Activated CD4-positive, alpha-beta T cell treated with anti-CD3 and anti-CD28 coated beads, Interleukin-2, amount 50 U/mL, for 16 hours (primary cell): ENCODE measurements at places on chromosomes 5 and 9.
A peak's percentile ranks its signal among the peaks of the same experiment; 100 is the strongest.

DNA sequence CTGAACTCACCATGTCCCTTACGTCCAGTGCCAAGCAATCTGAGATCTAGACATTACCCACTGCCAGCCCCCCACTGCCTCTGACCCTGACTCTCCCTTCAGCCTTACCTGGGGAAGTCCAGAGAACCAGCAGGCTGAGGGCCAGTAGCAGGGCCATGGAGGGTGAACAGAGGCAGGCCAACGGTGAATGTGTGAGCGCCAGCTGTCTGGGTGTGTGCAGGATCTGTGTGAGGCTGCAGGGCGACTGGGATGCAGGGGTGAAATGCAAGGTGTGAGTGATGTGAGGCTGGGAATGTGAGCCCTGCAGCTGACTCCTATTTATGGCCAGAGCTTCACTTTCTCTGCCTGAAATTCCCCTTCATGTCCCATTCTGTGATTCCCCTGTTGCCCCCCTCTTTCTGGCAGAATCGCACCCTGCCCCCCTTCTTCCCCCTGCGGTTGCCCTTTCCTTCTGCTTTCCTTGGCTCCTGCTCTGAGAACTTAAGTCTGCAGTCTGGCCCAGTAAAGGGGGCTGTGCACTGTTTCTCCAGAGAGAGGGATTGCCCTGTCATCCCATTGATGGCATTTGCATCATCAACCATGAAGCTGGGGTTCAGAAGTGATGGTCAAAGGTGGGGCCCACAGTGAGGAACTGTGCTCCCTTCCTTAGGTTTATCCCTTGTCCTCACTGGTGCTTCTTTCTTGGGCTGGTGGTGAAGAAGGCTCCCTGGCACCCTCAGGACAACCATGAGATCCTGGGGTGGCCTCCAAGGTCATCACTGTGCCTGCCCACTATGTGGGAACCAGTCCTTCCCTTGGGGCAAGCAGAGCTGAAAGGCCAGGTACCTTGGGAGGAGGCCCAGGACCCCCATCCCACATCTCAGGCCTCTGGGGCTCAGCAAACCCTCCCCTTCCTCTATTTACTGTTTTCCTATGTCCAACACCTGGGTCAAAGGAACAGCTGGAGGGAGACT lies at the start of gene CCL19:
CCL19 (minus strand) TSS at position 294 of the 953 bp plus-strand sequence; CDS start at position 157, 137 bp downstream.
- no peak for DNase-seq

GRCh38 chr5:54867310-54867944 lies 118.0 kb downstream of the ESM1 start:
- DNase-seq = peak; percentile 57

GRCh38 chr5:145920542-145921210 lies 15.7 kb upstream of the SH3RF2 start:
- no peak for DNase-seq

GRCh38 chr5:73215891-73216610 lies 43.1 kb downstream of the TMEM174 start:
- peak; percentile 57 for DNase-seq

- DNase-seq = no peak
Observed at GRCh38 chr9:121218357-121219027, 16.8 kb upstream of the RAB14 start.

DNA sequence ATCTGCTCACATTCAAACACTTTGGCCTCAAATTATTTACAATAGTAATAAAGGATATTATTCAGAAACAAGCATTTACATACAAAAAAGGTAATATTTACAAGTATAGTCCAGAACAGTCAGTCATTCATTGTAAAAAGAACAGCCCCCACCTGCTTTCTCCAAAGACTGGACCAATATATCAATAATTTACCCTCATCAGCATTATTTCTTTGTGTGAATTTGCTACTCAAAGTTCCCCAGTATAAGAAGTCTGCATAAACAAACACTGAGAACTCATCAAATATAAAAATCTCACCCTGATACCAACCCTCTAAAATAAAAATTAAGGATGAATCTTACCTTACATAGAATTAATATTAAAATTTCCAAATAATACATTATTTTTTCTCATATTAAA lies 267.8 kb upstream of the POU5F2 start:
- no peak for DNase-seq

- DNase-seq = no peak
Observed at GRCh38 chr9:15743512-15743911, 190.7 kb downstream of the CCDC171 start.

DNA sequence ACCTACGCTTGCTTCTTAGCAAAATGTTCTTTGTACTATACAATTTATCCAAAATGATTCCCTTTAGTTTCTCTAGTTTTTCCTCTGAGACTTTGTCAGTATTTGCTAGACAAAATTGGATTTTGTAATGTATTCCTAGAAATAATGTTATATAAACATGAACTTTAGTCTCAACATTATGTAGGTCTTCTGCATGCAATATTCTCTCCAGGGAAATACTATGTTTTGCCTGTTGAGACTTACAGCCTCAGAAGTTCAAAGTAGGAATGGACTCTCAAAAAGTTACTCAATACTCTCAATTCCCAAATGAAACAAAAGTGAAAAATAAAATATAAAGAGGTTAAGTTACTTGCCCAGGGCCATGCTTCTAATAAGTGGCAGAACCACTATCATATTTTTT lies 24.8 kb upstream of the SMC2 start:
- no peak for DNase-seq

DNA sequence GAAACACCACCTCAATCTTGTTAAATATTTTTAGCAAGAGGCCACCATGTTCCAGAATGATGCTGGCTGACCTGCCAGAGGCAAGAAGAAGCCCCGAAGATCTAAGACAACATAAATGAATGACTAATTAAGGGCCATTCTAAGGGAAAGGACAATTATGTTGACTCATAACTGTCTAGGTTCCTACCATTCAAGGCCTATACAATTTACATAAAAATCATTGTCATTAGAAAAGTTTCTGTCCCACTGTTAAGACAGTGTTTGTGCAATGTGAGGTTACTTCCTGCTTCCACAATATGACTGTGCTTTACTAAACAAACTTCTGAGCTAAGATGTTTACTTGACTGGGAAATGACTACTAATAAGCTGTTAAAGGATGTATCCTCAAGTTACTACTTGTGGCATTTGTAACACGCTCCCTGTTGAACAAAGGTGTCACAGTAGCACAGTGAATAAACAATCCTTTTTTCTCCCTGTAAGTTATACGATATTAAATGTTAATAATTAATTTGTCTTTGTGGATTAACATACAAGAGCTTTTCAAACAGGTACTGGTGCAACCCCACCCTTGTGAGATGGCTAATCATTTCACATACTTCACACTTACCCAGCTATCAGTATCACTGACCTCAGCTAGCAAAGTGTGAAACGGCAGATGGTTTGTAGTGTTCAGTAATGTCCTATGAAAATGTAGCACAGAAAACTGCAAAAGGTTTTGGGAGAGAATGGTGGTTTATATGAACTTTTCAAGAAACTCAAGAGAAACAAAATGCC lies 195.8 kb downstream of the EFNA5 start:
- DNase-seq = peak; percentile 30

DNA sequence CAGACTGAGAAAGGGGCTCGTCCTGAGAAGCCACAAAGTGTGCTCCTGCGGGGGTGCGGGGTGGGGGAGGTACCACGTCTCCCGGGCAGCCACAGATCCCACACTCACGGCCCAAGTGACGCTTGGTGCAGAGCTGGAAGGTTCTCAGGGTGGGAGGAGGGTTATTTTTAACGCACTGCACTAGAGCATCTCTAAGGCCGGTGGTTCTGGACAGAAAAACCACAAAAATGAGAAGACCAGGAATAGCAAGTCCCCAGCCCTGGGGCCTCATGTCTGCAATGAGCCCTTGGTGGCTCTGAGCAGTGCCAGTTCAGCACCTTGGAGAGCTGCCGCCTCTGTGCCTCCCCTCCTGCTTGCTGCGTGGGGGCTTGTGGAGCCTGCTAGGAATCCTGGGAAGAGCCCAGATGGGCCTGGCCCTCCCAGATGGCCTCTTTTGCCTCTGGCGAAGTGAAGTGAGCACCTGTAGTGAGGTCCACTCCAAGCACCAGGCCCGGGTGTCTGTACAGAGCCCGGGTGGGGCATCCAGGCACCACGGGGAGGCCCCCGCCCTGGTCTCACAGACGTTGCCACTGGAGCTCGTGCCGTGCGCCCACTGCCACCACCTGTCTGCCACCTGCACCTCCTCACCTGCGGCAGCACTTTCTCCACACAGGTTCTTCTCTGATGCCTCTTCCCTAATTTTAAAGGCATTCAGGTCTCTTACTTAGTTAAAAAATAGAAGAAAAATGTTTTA lies 48.9 kb upstream of the CACNA1B start:
- DNase-seq = no peak

DNA sequence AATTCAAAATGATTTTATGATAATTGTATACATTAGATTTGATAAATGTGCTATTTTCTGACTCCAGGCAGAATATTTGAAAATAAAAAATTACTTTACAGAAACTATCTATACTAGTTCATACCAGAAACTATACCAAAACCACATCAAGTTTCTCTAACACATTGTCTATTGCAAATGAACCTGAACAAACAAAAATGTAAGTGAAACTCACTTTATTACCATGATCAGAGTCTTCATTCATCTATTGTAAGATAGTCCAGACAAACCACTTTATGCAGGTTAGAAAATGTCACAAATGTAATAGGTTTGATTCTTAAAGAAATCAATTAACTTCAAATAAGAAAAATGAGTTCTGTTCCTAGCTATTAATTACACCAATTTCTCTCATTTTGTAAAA lies 99.4 kb downstream of the OXCT1 start:
- DNase-seq = no peak

DNA sequence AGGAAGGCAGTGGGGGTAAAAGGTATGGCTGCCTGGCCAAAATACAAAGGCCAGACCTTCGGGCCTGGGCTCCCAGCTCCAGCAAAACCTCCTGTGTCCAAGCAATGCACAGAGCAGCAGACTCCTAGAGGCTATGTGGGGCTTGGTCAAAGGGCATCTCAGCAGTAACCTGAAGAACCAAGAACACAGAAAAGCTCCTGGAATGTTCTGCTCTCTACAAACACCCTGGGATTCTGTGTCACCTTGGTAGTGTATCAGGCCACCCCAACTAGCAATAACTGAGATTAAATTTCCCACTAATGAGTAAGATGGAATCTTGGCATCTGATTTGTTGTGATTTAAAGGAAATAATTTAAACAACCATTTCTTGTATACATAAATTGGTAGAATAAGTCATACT lies 158.6 kb downstream of the GLIS3 start:
- no peak for DNase-seq

- DNase-seq = no peak
Observed at GRCh38 chr9:74172874-74173273, 324.3 kb upstream of the RORB start.

DNA sequence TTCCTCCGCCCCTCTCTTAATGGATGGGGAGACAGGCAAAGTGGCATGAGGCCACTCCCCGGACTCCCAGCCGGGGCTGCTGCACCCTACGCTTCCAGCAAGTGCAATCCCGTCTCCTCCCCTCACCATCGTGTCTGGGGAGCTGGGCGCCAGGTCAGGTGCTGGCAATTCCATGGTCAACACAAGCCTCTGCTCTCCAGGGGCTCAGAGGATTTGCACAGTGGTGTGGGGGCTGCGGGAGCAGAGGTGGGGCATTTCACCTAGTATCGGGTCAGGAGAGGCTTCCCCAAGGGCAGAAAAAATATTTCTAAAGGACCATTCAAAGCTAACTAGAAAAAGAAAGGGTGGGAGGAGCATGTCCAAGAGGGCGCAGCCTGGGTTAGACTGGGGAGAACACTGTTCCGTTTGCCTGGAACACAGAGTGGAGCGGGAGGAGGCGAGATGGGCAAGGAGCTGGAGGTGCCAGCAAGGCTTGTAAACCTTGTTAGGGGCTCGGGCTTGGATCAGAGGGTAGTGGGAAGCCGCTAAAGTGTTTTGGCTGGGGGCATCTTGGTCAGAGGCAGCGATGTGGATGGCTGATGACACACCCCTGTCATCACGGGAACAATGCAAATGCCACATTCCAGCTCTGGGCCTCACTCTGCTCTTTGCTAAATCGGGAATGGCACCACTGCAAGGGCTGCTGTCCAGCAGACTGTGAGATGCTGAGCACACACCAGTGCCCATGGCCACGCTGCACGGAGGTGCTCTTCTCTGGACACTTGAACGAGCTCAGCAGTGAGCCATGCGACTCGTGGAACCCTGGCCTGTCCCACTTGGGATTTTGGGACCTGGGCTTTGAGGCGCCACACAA lies 191.7 kb downstream of the CDK5RAP2 start:
- DNase-seq = no peak

- no peak for DNase-seq
Observed at GRCh38 chr9:21902136-21902535, 92.1 kb downstream of the CDKN2A start.

DNA sequence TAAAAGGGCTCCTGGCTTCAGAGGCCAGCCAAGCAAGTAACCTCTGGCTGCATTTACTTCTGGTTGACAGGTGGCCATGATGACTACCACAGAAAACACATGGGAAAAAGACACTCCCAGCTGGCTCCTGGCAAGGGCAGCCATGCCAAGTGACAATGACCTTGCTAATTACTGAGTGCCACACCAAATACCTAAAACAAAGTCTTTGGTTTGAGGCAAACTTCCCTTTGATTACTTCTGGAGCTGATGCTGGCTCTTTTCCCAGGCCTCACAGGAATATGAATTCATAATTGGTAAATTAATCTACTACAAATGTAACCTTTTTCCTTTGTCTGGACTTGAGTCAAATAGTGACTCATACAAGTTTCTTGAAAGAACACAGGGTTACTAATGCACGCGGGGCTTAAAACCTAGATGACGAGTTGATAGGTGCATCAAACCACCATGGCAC lies 61.0 kb downstream of the LPAR1 start:
- no peak for DNase-seq

DNA sequence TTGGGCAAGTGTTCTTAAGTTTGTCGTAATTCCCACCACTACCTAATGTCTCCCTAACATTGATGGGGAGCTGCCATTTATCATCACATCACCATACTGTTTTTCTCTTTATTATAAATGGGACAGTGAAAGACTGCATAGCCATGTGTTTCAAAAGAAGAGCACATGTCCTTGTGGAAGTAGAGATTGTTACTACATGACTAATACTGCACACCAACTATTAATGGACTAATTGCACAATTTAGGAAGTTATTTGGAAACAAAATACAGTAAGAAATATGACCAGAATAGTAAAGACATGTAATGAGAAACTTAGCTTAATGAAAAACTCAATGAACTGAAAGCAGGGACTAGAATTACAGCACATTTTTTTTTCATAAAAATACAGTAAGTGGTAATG lies 12.0 kb upstream of the ELOVL7 start:
- DNase-seq = no peak

GRCh38 chr5:113302120-113302519 lies 132.7 kb downstream of the TSSK1B start:
- no peak for DNase-seq

- no peak for DNase-seq
Observed at GRCh38 chr9:137317021-137317717, 15.1 kb upstream of the NRARP start.

DNA sequence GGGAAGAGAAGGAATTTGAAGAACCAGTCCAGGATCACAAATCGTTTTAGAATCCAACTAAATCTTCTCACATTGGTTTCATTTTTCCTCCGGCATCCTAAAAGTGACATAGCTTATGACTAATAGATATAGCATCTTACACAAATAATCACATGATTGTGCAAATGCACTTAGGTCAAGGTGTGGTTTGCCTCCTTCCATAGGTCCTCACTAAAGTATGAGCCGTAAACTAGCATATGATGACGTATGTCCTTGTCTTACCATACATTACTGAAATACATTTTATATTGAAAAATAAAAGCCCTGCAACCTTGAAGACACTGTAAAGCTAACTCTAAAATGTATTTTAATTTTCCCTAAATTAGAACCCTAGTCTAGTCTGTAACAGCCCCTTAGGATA lies 362.7 kb upstream of the ADAMTS16 start:
- DNase-seq = no peak
